ENCODE measurements at places on chromosomes 4 and X.

DNA sequence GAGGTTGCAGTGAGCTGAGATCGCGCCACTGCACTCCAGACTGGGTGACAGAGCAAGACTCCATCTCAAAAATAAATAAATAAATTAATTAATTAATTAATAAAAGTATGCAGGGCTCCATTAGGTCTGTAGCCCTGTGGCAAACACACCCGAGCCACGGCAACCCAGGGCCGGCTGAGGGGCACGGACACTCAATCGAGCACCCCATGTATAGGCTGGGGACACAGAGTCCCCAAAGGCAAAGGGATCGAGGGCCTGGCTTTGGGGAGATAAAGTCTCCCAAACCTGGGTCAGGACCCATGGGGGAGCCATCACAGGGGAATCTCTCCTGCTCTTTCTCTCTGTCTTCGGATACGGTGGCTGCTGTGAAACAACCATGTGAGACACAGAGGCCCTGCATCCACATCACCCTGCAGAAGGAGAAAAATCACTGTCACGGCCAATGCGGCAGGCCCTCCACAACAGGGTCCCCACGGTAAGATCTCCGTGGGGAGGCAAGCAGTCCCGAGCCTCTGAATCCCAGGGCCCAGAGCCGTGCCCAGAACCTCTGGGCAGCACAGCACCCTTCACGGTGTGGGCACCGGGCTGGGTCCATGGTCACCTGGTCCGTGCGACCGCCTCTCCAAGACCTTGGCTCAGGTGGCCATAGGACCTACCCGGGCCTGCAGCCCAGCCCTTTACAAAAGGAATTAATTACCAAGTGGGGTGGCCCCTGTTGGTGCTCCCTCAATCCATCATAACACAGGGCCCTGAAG lies 81.8 kb downstream of the WFS1 start:
- H3K4me1 ChIP-seq, result no peaks in the 10 kb centered on the region
- H3K36me3 ChIP-seq, result no peaks in the 10 kb centered on the region
- no peak for DNase-seq
- H3K27ac ChIP-seq, result no peak overlapping the region

DNA sequence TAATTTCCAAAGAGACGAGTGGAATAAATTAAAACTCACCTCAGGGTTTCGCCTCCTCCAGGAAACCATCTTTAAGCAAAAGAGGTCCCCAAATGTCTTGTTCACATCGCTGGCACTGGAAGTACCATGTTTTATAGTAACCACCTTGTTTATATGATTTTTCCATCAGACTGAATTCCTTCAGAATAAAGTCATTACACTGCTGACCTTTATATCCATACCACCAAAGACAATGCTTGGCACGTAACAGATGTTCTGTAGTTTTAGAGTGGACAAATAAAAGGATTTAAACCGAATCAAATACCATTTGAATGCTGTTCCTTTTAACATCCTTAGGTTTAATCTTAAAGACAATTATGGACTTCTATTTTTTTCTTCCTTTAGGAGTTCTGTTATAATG lies 4.7 kb downstream of the NUDT6 start:
- no peaks in the 10 kb centered on the region for H3K36me3 ChIP-seq
- no peak overlapping the region for H3K27ac ChIP-seq
- no peak for DNase-seq
- H3K4me1 ChIP-seq, result peaks cover 19% of the 10 kb centered on the region

DNA sequence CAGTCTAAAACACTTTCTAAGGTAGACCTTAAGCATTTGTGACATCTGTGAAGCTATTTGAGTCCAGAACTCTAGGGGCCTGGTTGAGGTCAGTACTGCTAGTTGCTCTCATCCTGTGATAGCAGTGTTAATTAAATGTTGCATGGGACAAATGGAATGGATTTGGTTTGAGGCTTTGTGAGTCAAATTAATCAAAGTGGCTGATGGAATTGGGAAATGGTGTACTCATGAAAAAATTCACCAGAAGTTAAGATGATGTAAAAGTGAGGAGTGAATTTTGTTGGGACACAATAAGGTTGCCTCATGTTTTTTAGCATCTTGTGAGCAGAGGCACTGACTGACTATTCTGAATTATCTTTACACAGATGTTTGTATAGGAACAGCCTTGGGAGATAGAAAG lies 99.2 kb upstream of the ARSJ start:
- no peaks in the 10 kb centered on the region for H3K4me1 ChIP-seq
- no peaks in the 10 kb centered on the region for H3K36me3 ChIP-seq
- no peak for DNase-seq
- no peak overlapping the region for H3K4me3 ChIP-seq
- no peak overlapping the region for H3K27ac ChIP-seq

GRCh38 chr4:133776961-133777360 lies 424.6 kb downstream of the PABPC4L start:
- H3K4me1 ChIP-seq, result no peaks in the 10 kb centered on the region
- H3K27me3 ChIP-seq, result no peaks in the 10 kb centered on the region
- H3K27ac ChIP-seq, result no peak overlapping the region
- no peak overlapping the region for H3K4me3 ChIP-seq

GRCh38 chrX:16978193-16978984 lies 31.9 kb downstream of the REPS2 start:
- H3K36me3 ChIP-seq, result no peaks in the 10 kb centered on the region
- no peak for DNase-seq
- H3K4me3 ChIP-seq, result no peak overlapping the region
- no peaks in the 10 kb centered on the region for H3K4me1 ChIP-seq
- no peak overlapping the region for H3K27ac ChIP-seq

DNA sequence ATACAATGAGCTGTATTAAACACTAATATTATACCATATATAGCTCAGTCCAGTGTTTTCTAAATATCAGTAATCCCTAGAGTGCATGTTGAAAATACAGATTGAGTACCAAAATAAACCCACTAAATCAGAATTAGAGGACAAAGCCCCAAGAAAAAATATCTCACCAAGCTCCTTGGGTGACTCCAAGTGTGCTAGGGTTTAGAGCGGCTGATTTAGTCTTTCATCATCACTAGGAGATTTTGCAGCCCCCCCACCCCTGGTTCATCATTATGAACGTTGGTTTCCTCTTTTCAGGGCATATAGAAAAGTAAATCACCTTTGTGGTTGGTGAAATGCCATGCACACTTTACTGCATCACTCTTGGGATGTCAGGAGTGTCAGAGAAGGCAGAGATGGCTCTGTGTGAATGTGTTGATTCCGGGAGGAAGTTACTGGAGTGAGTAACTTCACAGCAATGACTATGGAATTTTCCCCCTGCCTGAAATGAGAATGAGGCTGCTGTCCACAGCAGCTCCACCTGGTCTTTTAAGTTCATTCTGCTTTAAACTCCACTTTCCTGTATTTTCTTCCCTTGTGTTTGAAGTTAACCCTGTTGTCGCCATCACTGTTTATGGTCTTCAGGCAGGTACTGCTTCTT lies 25.2 kb upstream of the ANAPC4 start:
- H3K4me3 ChIP-seq, result no peak overlapping the region
- H3K36me3 ChIP-seq, result no peaks in the 10 kb centered on the region
- no peak for DNase-seq
- no peaks in the 10 kb centered on the region for H3K4me1 ChIP-seq

GRCh38 chr4:29405116-29405515 lies 1315.1 kb upstream of the PCDH7 start:
- H3K27ac ChIP-seq, result no peak overlapping the region
- H3K27me3 ChIP-seq, result no peaks in the 10 kb centered on the region
- H3K4me3 ChIP-seq, result no peak overlapping the region
- H3K36me3 ChIP-seq, result no peaks in the 10 kb centered on the region
- DNase-seq, result no peak

GRCh38 chr4:161577579-161578301 lies 586.1 kb downstream of the FSTL5 start:
- H3K4me1 ChIP-seq, result no peaks in the 10 kb centered on the region
- H3K36me3 ChIP-seq, result no peaks in the 10 kb centered on the region
- H3K27ac ChIP-seq, result no peak overlapping the region
- no peaks in the 10 kb centered on the region for H3K27me3 ChIP-seq
- DNase-seq, result no peak

- no peak overlapping the region for H3K4me3 ChIP-seq
- no peak overlapping the region for H3K27ac ChIP-seq
- H3K27me3 ChIP-seq, result no peaks in the 10 kb centered on the region
- H3K36me3 ChIP-seq, result no peaks in the 10 kb centered on the region
Measured at GRCh38 chr4:114225436-114225835, 246.0 kb upstream of the ARSJ start.

GRCh38 chrX:132778917-132779316 lies 179.5 kb downstream of the HS6ST2 start:
- no peaks in the 10 kb centered on the region for H3K27me3 ChIP-seq
- no peak for DNase-seq
- no peaks in the 10 kb centered on the region for H3K36me3 ChIP-seq
- no peak overlapping the region for H3K27ac ChIP-seq

- H3K36me3 ChIP-seq, result no peaks in the 10 kb centered on the region
- no peaks in the 10 kb centered on the region for H3K4me1 ChIP-seq
- H3K27ac ChIP-seq, result no peak overlapping the region
- no peak overlapping the region for H3K4me3 ChIP-seq
- H3K27me3 ChIP-seq, result no peaks in the 10 kb centered on the region
- DNase-seq, result no peak
Measured at GRCh38 chr4:94365304-94365703, 22.7 kb upstream of the HPGDS start.

GRCh38 chrX:10702031-10702430 lies 81.6 kb upstream of the MID1 start:
- DNase-seq, result no peak
- H3K4me3 ChIP-seq, result no peak overlapping the region
- no peaks in the 10 kb centered on the region for H3K36me3 ChIP-seq
- no peaks in the 10 kb centered on the region for H3K4me1 ChIP-seq
- H3K27me3 ChIP-seq, result no peaks in the 10 kb centered on the region

DNA sequence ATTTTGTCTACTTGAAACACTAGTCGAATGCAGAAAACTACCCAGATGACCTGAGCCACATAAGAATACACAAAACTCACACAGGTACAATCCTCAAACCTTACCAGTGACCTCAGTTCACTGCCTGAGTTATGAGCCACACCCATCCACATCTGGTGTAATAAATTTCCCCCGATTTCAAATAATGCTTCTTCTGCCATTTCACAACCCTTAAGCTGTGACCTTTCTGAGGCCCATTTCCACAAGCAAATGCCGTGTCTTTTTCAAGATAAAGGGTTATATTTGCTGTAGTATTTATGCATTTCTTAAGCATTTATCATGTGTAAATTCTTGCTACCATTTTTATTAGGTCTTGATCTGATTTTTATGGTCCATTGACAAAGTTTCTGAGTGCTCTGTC lies 1.8 kb upstream of the ARHGEF38 start:
- H3K36me3 ChIP-seq, result no peaks in the 10 kb centered on the region
- no peak overlapping the region for H3K4me3 ChIP-seq
- no peak overlapping the region for H3K27ac ChIP-seq
- no peaks in the 10 kb centered on the region for H3K27me3 ChIP-seq
- no peaks in the 10 kb centered on the region for H3K4me1 ChIP-seq
- DNase-seq, result no peak

DNA sequence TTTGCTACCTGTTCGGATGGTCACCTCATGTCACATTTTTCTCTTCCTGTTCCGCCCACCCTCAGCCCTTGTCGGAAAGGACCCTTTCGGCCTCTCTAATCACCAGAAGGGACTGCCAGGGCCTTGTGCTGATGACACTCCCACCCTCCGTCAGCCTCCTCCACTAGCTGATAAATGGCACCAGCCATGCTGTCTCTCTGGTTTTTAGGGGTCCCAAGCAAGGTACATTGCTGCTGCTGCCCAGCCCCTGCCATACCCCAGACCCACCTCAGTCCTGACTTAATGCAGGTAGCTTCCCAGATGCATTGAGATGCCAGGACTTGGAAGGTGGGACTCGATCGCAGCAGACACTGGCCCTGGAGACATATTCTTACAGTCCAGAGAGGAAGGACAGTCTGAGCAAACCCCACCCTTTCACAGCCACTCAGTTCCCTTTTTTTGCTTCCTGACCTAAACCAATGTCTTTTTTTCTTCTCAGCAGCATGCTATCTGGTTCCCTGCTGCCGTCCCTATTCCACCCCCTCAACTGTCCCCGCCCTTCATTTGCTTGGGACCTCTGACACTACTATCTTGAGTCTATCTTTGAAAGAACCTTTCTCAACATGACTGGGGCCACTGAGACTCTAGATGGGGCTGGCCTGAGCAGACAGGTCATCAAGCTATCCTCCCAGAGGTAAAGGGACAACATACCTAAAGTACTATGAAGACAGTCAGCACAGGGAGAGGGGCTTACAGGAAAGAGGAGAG lies at the start of gene BTK:
TSS of gene BTK (minus strand) at position 397 of the 747 bp plus-strand sequence. CDS start 10,907 bp downstream, outside the sequence.
- no peaks in the 10 kb centered on the region for H3K4me1 ChIP-seq
- no peak for DNase-seq

DNA sequence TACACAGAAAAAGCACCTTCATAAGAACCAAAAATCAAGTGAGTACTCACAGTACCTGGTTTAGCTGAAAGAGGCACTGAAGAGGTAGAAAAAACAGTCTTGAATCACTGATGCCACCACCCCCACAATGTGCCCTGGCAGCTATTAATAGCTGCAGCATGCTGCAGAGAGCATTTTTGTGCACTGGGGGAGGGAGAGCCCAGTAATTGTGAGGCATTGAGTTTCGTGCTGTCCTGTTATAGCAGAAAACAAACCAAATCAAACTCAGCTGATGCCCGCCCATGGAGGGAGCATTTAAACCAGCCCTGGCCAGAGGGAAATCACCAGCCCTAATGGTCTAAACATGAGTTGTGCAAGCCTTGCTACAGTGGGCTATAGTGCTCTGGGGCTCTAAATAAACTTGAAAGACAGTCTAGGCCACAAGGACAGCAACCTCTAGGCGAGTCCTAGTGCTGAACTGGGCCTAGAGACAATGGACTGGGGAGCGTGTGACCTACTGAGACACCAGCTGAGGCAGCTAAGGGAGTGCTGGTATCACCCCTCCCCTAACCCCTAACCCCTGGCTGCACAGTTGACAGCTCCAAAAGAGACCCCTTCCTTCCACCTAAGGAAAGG lies 106.3 kb upstream of the TMLHE start:
- H3K36me3 ChIP-seq, result no peaks in the 10 kb centered on the region
- H3K4me3 ChIP-seq, result no peak overlapping the region
- H3K27me3 ChIP-seq, result no peaks in the 10 kb centered on the region
- H3K27ac ChIP-seq, result no peak overlapping the region
- no peak for DNase-seq

GRCh38 chrX:68415316-68415715 lies 18.0 kb downstream of the OPHN1 start:
- H3K4me1 ChIP-seq, result no peaks in the 10 kb centered on the region
- no peaks in the 10 kb centered on the region for H3K27me3 ChIP-seq
- H3K27ac ChIP-seq, result no peak overlapping the region
- no peak overlapping the region for H3K4me3 ChIP-seq

- H3K4me1 ChIP-seq, result peaks cover 20% of the 10 kb centered on the region
- no peaks in the 10 kb centered on the region for H3K27me3 ChIP-seq
- no peak overlapping the region for H3K27ac ChIP-seq
- no peak for DNase-seq
- H3K4me3 ChIP-seq, result no peak overlapping the region
- no peaks in the 10 kb centered on the region for H3K36me3 ChIP-seq
Measured at GRCh38 chrX:110046971-110047370, 44.1 kb downstream of the TMEM164 start.

GRCh38 chr4:56666279-56666678 lies 14.8 kb downstream of the HOPX start:
- H3K27ac ChIP-seq, result no peak overlapping the region
- DNase-seq, result no peak
- H3K27me3 ChIP-seq, result no peaks in the 10 kb centered on the region
- no peaks in the 10 kb centered on the region for H3K4me1 ChIP-seq

GRCh38 chr4:107862658-107863057 lies 37.9 kb downstream of the SGMS2 start:
- peaks cover 9% of the 10 kb centered on the region for H3K4me1 ChIP-seq
- DNase-seq, result peak; percentile 5
- no peaks in the 10 kb centered on the region for H3K27me3 ChIP-seq
- no peak overlapping the region for H3K27ac ChIP-seq
